ENCODE measurements at places on chromosomes 3 and 15.

DNA sequence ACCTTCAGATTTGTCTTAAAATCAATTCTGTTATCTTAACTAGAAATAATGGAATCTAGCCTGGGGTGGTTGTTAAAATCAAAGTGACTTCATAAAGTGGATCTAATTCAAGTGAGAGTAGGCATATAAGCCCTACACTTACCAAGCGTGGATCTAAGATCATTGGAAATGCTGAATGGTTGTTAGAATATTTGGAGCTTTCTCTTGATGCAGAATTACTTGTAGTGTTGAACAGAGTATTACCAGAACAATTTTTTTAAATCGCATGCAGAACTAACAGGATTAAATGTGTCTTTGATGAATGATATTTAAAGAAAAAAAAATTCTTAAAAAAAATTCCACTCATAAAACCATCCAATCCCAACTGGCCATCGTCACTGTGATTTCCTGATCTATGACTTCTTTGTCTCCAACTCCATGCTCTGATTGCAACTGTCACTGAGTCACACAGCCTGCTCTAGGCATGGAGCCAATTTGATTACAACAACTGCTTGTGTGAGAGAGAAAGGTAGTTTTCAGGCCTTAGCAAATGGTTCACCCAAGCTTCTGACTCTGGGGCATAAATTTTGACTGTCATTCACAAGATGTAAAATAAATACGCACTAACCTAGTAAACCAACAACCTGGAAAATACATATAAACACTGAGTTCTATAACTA, 25.9 kb upstream of the SPRED1 start:
- no peak for DNase-seq

GRCh38 chr15:76286271-76286879, 24.9 kb downstream of the ETFA start:
- peak; percentile 11 for DNase-seq

GRCh38 chr15:41795996-41796856, 21.9 kb downstream of the MAPKBP1 start:
- DNase-seq: no peak

DNA sequence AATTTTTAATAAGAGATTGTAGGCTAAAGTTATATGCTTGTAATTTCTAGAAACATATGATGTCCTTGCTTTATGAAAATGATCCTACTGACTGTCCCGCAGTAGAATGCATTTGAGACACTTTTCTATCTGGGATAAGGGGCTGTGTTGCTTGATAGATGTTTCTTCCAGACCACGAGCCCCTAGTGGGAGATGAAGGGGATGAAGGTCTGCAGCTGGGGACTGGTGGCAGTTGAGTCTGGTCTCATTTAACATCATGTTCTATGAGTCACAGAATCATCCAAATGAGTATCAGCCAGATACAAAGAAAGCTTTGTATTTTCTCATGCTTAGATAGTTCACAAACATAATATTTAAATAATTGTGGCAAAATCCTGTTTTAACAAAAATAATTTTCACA, 84.3 kb upstream of the PRTG start:
- DNase-seq: no peak

DNA sequence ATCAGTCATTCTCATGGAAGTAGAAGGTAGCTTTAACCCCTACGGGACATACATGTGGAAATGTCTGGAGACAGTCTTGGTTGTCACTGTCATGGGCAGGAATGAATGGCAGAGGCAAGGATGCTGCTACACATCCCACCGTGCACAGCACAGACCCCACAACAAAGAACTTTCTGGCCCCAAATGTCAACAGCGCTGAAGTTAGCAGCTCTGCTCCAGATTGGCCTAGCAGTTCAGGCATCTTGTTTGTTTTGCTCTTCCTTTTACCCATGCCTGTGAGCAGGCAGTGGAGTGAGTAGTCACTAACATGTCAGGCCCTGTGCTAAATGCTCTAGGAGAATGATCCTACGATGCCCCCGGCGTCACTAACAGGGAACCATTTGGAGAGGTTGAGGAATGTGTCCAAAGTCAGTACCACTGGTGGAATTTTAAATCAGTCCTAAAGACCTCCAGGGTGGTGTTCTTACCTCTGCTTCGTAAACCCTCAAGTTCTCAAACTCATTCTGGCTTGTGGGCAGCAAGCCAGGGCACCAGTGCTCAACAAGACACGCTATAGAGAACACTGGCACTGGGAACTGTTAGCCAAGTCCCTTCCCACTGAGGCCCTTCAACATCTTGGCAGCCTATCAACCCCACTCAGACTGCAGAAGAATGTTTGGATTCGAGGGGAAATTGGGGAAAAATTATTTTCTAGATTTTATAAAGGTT, 142.2 kb downstream of the FOXP1 start:
- DNase-seq: no peak

DNA sequence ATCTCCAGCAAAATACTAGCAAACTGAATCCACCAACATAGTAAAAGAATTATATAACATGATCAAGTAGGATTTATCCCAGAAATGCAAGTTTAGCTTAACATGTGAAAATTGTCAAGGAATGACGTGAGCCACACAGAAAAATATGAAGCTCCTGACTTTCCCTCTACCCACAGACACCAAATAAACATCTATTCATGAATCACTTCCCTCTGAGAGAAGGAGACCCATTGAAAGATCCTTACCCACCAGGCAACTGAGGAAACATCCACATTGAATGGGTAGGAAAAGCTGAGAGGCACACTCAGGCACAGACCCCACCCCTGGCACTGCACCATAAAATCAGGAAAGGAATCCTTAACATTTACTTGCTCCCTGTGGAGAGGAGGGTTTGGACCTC, 102.2 kb upstream of the MANF start:
- DNase-seq: no peak

- DNase-seq: no peak
Measured at GRCh38 chr15:66631616-66632263, 65.9 kb upstream of the LCTL start.

DNA sequence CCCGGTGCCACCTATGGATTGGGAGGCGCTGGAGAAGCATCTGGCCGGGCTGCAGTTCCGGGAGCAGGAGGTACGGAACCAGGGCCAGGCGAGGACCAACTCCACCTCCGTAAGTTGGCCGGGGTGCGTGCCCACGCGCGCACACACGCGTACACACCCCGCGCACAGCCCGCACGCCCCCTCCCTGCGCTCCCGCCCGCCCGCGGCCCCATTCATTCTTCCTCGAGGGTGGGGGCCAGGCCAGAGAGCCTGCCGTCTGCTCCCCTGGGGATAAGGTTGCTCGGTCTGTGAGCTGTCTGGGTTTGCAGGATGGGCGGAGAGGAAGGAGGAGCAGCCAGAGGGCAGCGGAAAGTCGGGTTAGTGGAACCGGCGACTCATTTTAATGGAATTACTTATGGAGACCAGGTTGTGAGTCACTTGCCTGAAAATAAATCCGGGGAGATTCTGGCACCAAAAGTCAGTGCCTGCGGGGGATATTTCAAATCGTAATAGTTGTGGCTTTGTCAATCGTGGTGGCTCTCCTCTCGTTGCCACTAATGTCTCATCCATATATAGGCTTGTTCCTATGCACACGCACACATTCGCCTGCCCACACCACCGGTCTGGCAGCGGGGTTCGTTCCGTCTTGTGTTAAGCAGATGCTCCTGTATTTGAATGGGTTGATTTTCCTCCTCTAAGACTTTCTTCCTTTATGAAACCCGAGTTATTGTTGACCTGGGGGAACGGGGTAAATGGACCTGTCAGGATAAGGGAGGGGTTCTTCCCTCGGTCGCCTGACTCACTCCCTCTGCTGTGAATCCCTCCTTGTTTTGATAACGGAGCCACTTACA, 223.4 kb upstream of the IL12A start:
- no peak for DNase-seq

- DNase-seq: no peak
Measured at GRCh38 chr3:81363816-81364215, 397.6 kb downstream of the GBE1 start.

DNA sequence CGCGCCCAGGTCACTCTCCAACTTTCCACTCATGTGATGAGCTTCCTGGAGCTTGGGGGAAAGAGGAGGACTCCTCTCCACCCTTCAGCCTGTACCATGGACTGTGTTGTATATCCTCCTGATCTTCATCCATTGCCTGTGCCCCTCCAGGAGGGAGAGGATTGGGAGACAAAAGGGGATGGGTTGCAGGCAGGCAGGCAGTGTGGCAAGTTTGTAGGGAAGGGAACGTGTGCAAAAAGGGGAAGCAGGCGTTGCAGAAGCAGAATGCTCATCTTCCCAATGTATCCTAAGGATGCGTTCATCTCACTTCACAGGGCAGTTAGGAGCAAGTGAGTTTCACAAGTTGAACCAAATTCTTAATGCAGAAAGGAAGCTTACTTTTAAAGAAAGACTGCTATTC, 28.1 kb upstream of the GHSR start:
- no peak for DNase-seq

DNA sequence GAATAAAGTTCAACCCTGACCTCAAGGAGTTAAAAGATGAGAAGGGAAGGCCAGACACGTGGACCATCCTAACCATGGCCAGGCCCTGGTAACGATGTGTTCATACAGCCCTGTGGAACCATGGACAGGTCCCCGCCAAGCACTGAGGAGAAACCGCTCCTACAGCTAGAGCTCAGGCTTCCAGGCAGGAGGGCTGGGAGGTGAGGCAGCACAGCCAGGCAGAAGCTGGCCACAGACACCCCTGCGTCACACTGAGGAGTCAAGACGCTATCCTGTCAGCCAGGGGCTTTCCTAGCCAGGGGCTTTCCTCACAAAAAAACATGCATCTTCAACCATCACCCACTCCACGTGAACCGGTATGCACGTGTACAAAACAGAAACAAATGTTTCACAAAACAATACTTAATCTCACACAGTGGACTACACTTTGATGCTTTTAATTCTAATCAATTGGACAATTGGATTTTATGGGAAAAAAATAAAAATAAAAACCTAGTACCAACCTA, 73.2 kb downstream of the TBC1D2B start:
- DNase-seq: no peak

GRCh38 chr3:197541756-197542539, 13.8 kb downstream of the BDH1 start:
- DNase-seq: no peak

DNA sequence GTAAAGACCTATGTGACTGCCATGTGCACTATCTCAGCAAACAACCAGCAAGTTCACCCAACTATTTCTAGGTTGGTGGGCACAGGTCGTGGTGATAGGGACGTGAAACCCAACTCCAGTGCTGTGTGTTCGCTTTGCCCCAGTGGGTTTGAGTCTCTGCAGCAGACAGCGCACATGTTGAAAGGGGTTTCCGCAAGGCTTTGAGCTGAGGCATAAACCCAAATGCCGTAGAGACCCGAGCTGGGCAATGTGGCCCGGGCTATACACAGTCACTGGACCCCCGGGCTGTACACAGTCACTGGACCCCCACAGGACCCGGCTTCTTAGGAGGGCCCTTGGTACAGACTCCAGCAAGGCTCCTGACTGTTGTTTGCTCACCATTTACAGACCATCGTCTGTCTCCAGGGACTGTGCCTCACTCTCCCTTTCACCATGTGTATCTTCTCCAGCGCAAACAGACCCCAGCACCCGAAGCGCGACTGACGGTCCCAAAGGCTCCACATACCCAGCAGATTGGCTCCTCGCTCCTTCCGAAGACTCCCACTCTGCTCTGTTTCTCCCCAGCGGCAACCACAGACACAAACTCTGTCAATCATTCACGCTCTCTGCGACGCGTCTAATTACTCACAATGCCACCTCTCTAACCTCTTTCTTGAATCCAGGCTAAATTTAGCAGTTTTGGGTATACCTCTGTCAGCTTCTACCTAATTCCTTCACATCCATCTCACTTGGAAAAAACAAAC, 31.2 kb downstream of the PCSK6 start:
- DNase-seq: no peak

GRCh38 chr3:16060358-16060852, 114.1 kb upstream of the GALNT15 start:
- DNase-seq: no peak

DNA sequence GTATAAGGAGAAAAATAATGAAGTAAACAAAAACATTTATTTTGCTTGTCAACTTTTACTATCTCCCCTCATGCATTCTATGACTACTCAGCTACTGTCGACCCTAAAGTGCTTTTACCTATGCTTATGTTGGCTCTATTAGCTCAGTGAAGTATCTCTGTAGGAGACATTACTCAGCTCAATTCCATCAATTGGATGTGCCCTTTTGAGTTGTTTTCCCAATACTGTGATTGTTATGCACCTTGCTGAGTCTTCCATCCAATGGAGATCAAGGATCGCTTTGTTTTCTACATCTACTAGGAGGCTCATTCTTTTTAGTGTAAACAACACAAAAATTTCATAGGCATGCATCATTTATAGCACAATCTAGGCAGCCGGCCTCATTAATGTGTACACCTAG, 403.8 kb upstream of the ARL6 start:
- DNase-seq: no peak

DNA sequence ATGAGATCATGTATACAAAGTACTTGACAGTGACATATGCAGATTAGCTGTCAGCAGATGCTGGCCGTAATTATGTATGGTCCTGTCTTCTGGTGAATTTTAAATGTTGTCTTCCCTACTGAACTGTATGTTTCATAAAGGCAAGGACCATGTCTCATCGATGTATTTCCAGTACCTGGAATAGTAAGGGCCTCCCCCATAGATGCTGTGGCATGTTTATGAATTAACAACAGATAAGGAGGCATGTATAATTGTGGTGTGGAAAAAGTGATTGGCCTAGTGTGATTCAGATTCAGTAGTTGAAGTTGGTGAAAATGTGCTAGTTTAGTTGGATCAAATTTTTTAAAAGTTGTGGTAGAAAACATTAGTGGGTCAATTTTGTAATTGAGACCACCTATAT, 202.7 kb upstream of the SLC2A2 start:
- no peak for DNase-seq

- no peak for DNase-seq
Measured at GRCh38 chr3:125462722-125463299, 57.2 kb downstream of the SNX4 start.

- no peak for DNase-seq
Measured at GRCh38 chr3:129994883-129995559, 20.5 kb downstream of the TRH start.

GRCh38 chr3:87298111-87298718, 21.8 kb upstream of the POU1F1 start:
- DNase-seq: no peak

GRCh38 chr3:2198776-2199279, 100.2 kb downstream of the CNTN4 start:
- DNase-seq: no peak

GRCh38 chr3:187084126-187084525, 55.2 kb downstream of the RPL39L start:
- no peak for DNase-seq

Measured in stimulated activated CD4-positive, alpha-beta T cell treated with anti-CD3 and anti-CD28 coated beads, Interleukin-2, amount 100 ng/mL, for 4 hours (primary cell).